Adrenal gland (tissue), 19 donors: ENCODE measurements at places on chromosomes 4 and X.

GRCh38 chr4:113051361-113051760 lies 1.9 kb downstream of the ANK2 start:
- DNase-seq = no peak

DNA sequence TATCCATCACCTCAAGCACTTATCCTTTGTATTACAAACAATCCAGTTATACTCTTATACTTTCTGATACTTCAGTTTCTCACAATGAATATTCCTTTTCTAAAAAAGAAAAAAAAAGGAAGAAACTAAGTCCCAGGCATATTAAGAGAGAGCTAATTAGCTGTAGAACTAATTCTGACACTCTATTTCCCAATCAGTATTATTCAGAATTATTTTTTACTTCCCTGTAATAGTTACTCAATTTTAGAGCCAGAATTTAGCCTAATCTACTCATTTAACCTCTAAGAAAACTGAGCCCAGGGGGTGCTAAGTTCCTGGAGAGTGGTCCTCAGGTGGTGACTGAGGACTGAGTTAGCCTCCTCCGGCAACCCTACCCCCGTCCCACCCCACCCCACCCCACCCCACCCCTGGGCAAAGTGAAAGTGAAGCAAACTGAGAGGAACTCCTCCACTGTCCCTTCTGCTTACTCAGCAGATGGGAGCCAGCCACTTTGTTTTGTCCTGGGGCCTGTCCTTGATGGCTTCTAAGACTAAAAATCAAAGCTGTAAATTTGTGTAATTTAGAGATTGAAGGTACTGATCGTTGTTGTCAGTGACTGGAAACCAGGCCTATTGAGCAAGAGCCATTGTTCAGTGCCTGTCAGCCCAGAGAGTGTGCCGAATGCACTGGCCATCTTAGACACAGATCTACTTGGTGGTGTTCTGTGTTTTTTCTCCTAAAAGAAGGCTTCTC lies 162.1 kb downstream of the CBR4 start:
- DNase-seq = peak; percentile 50

DNA sequence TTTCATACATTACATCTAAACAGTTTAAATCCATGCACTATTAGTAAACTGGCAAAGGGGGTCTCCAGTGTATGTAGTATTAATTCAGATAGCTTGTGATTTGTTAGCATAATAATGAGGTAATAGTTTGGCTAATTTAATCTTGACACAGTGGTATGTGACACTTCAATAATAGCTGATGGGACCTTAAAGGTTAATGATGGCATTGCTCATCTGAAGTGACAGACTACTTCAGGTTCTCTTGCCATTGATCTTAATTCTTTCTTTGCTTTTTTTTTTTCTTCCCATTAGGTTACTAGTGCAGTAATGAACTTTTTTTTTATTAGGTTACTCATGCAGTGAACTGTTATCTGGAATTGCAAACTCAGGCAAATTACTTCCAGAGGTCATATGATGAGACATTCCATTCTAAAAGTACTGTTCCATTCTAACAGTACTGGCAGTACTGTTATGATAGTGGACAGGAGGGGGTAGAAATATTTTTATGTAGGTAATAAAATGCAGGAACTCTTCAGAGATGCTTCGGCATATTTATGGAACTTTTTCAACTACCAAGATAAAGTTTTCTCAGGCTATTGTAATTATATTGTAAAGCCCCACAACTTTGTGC lies 911.3 kb upstream of the LCORL start:
- no peak for DNase-seq

DNA sequence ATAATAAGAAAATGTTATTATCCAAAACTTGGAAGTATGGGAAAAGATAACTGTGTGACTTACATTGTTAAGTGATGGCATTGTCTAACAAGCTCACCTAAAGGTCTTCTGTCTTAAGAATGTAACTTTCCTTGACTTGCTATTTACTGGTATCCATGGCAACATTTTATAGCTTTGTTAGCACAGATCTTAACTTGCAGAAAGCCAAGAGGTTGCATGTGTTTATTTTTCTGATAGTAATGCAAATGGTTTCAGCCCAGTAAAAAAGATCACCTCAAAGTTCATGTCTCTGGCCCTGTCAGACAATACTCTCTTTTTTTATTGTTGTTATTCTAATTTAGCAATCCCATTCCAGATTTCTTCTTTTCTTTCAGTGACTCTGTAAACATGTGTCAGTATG lies 425.3 kb downstream of the SPRY1 start:
- DNase-seq = no peak

GRCh38 chr4:8461086-8461485 lies 20.5 kb downstream of the TRMT44 start:
- DNase-seq = no peak

- no peak for DNase-seq
Measured at GRCh38 chr4:186787536-186787935, 63.9 kb upstream of the FAT1 start.

- no peak for DNase-seq
Measured at GRCh38 chr4:102761296-102761701, 531 bp upstream of the MANBA start.

- DNase-seq = no peak
Measured at GRCh38 chr4:7584606-7585159, 150.0 kb upstream of the PSAPL1 start.

DNA sequence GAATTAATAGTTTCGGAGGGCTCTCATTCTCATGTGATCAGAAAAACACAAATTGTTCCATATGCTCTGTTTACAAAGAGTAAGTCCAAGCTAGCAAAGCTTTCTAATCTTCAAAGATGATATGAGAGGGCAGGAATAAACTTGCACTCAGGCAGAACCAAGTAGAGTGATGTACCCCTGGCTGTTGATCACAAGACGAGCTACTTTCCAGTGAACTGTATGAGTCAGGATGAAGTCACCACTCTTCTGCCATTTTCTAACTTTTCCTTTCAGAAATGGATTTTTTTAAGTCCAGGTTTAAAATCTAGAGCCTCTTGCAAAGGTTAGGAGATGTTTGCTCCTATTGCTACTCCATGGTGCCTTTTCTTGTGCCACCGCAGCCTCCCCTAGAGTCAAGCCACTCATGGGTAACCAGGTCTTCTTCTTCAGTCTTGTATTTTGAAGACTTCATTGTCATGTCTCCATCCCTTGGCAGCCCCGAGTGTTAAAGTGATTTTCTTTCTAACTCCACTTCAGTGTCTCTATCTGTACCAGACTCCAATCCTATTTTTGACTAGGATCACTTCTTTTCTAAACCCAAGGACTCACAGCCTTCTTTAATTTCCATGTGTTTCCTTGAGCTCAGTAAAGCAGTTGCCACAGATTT lies 171.9 kb upstream of the GALNT7 start:
- DNase-seq = peak; percentile 23

DNA sequence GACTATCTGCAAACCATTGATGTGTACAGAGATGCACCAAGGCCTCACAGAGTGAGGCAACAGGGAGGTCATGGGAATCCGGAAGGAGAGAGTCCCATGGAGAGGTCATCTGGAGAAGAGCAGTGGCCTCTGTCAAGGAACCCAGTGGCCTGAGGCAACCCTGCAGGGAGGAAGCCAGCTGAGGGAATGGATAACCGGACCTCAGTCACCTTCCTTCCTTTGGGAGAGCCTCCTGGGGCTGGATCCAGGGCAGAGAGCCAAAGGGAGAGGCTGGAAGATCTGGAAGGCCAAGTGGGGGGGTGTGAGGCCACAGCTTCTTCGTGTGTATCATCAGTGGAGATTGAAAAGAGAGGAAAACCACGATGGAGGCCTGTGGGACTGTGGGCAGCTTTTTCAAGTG lies 24.3 kb upstream of the CD38 start:
- peak; percentile 66 for DNase-seq

- peak; percentile 22 for DNase-seq
Measured at GRCh38 chr4:182143086-182143821, 99.9 kb upstream of the TENM3 start.

- DNase-seq = no peak
Measured at GRCh38 chrX:26788402-26788998, 572.5 kb downstream of the MAGEB5 start.

GRCh38 chr4:55906989-55907388 lies 41.8 kb upstream of the CEP135 start:
- no peak for DNase-seq

GRCh38 chr4:75939890-75940691 lies 722 bp downstream of the NAAA start:
- DNase-seq = peak; percentile 66

- DNase-seq = no peak
Measured at GRCh38 chr4:38684951-38685844, 21.2 kb downstream of the KLF3 start.

GRCh38 chr4:108048997-108049396 lies 59.3 kb downstream of the HADH start:
- no peak for DNase-seq

DNA sequence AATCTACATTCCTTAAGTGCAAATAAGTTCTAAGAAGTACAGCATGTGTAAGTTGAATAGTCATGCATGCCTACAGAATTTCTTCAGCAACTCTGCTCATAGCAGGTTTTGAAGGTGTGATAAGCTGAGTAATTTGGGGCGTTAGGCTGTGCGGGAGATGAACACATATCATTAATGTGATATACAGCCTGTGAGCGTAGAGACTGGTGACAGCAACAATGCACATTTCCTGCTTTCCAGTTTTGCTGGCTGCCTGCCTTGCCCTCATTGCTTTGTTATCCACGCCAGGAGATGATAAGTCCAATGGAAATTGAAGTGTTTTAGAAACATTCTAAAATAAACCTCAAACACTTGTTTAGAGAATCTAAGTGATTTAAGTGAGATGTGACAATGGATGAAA lies 1709.4 kb downstream of the ARAP2 start:
- DNase-seq = no peak

- DNase-seq = no peak
Measured at GRCh38 chr4:150983851-150984250, 31.2 kb downstream of the LRBA start.

- no peak for DNase-seq
Measured at GRCh38 chr4:177667687-177668086, 225.4 kb upstream of the AGA start.

GRCh38 chr4:21826071-21826470 lies 122.5 kb downstream of the KCNIP4 start:
- DNase-seq = no peak

DNA sequence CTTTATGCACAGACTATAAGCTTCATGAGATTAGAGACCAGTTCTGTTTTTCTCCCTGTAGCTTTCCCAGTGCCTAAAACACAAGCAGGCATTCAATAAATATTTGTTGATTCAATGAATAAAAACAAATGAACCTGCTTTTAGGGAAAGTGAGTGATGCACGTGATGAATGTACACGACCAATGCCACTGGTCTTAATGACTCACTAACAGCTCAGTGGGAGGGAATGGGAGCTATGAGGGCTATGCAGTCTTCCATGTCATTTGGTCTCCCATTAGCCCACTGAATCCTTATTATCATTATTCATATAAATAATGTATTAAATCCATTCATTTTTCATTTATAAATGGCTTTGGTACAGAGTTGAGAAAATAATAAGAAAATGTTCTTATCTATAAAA lies 247.4 kb downstream of the FBXO8 start:
- DNase-seq = no peak

DNA sequence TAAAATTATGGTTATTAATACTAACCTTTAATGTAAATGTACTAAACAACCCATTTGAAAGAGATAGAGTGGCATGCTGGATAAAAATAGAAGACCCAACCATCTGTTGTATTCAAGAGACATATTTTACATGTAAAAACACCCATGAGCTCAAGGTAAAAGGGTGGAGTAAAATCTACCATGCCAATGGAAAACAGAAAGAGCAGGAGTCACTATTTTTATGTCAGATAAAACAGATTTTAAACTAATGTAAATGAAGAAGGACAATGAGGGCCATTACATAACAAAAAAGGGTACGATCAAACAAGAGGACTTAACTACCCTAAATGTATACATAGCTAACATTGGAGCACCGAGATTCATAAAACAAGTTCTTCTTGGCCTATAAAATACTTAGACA lies 66.3 kb downstream of the ITM2A start:
- DNase-seq = no peak

- no peak for DNase-seq
Measured at GRCh38 chr4:82437285-82438005, 7.1 kb downstream of the ENOPH1 start.

GRCh38 chr4:173009129-173009823 lies 159.3 kb upstream of the GALNT7 start:
- DNase-seq = no peak

DNA sequence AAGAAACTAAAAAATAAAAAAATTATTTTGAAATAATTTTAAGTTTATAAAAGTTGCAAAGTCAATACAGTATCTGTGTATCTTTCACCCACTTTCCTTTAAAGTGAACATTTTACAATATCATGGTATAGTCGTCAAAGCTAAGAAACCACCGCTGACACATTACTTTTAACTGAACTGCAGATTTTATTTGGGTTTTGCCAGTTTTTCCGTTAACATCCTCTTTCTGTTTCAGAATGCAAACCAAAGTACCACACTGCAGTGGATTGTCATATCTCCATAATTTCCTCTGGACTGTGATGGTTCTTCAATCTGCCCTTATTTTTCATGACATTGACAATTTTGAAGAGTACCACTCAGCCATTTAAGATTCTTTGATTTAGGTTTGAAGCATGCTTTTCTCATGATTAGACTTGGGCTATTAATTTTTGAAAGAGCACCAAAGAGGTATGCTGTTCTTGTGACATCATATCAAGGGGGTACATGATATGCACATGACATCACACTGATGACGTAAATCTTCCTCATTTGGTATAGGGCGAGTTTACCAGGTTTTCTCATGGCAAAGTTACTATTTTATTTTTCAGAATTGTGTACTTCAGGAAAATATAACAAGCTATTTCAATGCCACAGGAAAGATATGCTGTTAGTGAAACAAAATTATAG lies 3.6 kb upstream of the CXCL1 start:
- no peak for DNase-seq

GRCh38 chrX:46444011-46444410 lies 101.2 kb downstream of the ZNF674 start:
- DNase-seq = no peak
